Neural progenitor cell (in vitro differentiated cells): ENCODE measurements at places on chromosomes 16 and 17.
A peak's percentile ranks its signal among the peaks of the same experiment; 100 is the strongest.

- H3K36me3 ChIP-seq: no peaks in the 10 kb centered on the region
- peaks cover 4% of the 10 kb centered on the region for H3K4me1 ChIP-seq
- no peak overlapping the region for H3K4me3 ChIP-seq
- no peaks in the 10 kb centered on the region for H3K27me3 ChIP-seq
- no peak overlapping the region for H3K27ac ChIP-seq
These were observed 89.0 kb upstream of the DNAH17 start for GRCh38 chr17:78665952-78666920.

DNA sequence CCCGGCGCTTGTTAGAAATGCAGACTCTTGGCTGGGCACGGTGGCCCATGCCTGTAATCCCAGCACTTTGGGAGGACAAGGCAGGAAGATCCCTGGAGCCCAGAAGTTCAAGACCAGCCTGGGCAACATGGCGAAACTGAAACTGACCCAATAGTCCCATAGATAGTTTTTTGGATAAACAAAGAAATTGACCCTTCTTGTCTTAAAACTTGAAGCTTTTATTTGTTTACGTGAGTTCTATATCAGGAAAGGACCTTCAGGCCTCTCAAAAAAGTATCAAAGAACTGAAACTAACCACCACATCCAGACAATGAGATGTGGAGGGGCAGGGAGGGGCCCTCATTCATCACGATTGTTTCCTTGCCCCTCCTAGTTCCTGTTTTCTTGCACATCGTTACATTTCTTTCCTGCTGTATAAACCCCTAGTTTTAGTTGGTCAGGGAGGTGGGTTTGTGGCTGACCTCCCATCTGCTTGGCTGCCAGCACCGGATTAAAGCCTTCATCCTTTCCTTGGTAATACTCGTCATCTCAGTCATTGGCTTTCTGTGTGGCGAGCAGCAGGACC lies 29.9 kb upstream of the PRM1 start:
- no peak overlapping the region for H3K4me3 ChIP-seq
- DNase-seq: no peak
- no peaks in the 10 kb centered on the region for H3K36me3 ChIP-seq
- H3K27me3 ChIP-seq: peaks cover 18% of the 10 kb centered on the region
- H3K4me1 ChIP-seq: peaks cover 19% of the 10 kb centered on the region

- H3K27me3 ChIP-seq: no peaks in the 10 kb centered on the region
- DNase-seq: no peak
- H3K4me1 ChIP-seq: peaks cover 10% of the 10 kb centered on the region
- H3K36me3 ChIP-seq: no peaks in the 10 kb centered on the region
These were observed 738 bp upstream of the XPO6 start for GRCh38 chr16:28212532-28212873.

GRCh38 chr17:40597156-40597555 lies 31.9 kb upstream of the CCR7 start:
- H3K4me3 ChIP-seq: no peak overlapping the region
- H3K27ac ChIP-seq: no peak overlapping the region
- no peaks in the 10 kb centered on the region for H3K4me1 ChIP-seq
- H3K36me3 ChIP-seq: no peaks in the 10 kb centered on the region
- no peak for DNase-seq

- H3K27ac ChIP-seq: no peak overlapping the region
- no peak overlapping the region for H3K4me3 ChIP-seq
- DNase-seq: no peak
- H3K36me3 ChIP-seq: peaks cover 24% of the 10 kb centered on the region
- no peaks in the 10 kb centered on the region for H3K27me3 ChIP-seq
- no peaks in the 10 kb centered on the region for H3K4me1 ChIP-seq
These were observed 28.4 kb upstream of the GLG1 start for GRCh38 chr16:74635303-74635702.

GRCh38 chr16:30987581-30988190 lies 2.7 kb downstream of the HSD3B7 start:
- no peak overlapping the region for H3K4me3 ChIP-seq
- H3K27me3 ChIP-seq: no peaks in the 10 kb centered on the region
- no peaks in the 10 kb centered on the region for H3K4me1 ChIP-seq
- H3K27ac ChIP-seq: no peak overlapping the region
- no peak for DNase-seq

- peaks cover 9% of the 10 kb centered on the region for H3K4me1 ChIP-seq
- H3K36me3 ChIP-seq: no peaks in the 10 kb centered on the region
- H3K4me3 ChIP-seq: no peak overlapping the region
These were observed 16.9 kb downstream of the DOC2B start for GRCh38 chr17:164303-165235.

GRCh38 chr17:79830763-79831264 lies 8.4 kb downstream of the CBX4 start:
- H3K27ac ChIP-seq: no peak overlapping the region
- peaks cover 100% of the 10 kb centered on the region for H3K27me3 ChIP-seq
- DNase-seq: no peak

GRCh38 chr16:86740906-86741799 lies 162.8 kb downstream of the FOXL1 start:
- no peak overlapping the region for H3K27ac ChIP-seq
- DNase-seq: peak; percentile 41
- peaks cover 3% of the 10 kb centered on the region for H3K4me1 ChIP-seq
- no peak overlapping the region for H3K4me3 ChIP-seq
- H3K36me3 ChIP-seq: no peaks in the 10 kb centered on the region

- DNase-seq: no peak
- H3K4me3 ChIP-seq: no peak overlapping the region
- no peak overlapping the region for H3K27ac ChIP-seq
- H3K4me1 ChIP-seq: no peaks in the 10 kb centered on the region
- no peaks in the 10 kb centered on the region for H3K36me3 ChIP-seq
These were observed 31.6 kb downstream of the RBFOX3 start for GRCh38 chr17:79579074-79579800.

- DNase-seq: no peak
- H3K4me1 ChIP-seq: peaks cover 24% of the 10 kb centered on the region
- no peak overlapping the region for H3K4me3 ChIP-seq
These were observed 22.1 kb downstream of the RAI1 start for GRCh38 chr17:17703140-17703919.

GRCh38 chr16:14320406-14320805 lies 249.3 kb downstream of the MRTFB start:
- H3K4me1 ChIP-seq: peaks cover 1% of the 10 kb centered on the region
- no peak for DNase-seq
- H3K27ac ChIP-seq: no peak overlapping the region
- no peak overlapping the region for H3K4me3 ChIP-seq
- no peaks in the 10 kb centered on the region for H3K36me3 ChIP-seq

GRCh38 chr17:27265333-27265732 lies 28.6 kb upstream of the WSB1 start:
- no peak for DNase-seq
- H3K4me1 ChIP-seq: no peaks in the 10 kb centered on the region
- H3K27me3 ChIP-seq: no peaks in the 10 kb centered on the region

DNA sequence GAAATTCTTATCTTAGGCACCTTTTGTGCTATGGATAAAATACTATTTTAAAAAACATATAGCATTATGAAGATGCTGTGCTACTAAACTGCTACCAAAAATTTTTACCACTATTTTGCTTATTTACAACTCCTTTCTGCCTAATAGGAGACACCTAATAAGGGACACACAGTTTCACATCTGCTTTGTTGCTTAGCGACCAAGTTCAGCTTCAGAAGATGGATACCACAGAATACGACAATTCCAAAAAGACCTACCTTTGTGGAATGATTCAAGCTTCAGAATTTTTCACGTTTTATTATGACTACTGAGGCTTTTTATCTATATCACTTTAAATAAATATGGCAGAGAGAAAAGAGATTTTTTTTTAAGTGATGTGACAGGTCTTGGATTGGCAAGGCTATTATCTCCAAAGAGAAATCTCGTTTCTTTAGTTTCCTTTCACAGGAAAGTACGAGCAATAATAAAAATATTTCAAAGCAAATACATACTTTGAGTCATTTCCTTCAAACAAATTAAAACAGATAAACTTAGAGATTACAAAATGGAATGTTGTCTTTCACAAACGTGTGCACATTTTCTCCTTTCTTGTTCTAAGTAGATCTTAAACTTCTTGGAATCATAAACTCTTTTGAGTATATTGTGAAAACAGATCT lies 35.4 kb downstream of the SPAG9 start:
- H3K27me3 ChIP-seq: no peaks in the 10 kb centered on the region
- DNase-seq: no peak
- no peaks in the 10 kb centered on the region for H3K36me3 ChIP-seq
- H3K27ac ChIP-seq: no peak overlapping the region
- H3K4me3 ChIP-seq: no peak overlapping the region

DNA sequence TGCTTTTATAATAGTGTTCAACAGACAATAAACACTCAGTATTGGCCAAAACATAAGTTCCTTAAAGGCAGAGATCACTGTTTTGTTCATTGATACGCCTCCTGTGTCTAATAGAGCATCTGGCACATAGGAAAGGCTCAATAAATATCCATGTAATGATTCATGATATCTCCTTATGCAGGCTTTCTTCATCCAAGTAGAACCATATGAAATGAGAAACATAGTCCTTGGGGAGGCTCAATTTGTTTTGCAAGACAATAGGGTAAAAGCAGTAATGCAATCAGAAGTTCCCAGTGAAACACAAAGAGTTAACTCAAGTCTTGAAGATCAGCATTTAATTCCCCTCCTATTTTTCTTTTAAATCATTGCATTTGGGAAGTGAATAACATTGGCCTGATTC lies 16.4 kb downstream of the CDH8 start:
- H3K4me1 ChIP-seq: peaks cover 39% of the 10 kb centered on the region
- H3K4me3 ChIP-seq: no peak overlapping the region

DNA sequence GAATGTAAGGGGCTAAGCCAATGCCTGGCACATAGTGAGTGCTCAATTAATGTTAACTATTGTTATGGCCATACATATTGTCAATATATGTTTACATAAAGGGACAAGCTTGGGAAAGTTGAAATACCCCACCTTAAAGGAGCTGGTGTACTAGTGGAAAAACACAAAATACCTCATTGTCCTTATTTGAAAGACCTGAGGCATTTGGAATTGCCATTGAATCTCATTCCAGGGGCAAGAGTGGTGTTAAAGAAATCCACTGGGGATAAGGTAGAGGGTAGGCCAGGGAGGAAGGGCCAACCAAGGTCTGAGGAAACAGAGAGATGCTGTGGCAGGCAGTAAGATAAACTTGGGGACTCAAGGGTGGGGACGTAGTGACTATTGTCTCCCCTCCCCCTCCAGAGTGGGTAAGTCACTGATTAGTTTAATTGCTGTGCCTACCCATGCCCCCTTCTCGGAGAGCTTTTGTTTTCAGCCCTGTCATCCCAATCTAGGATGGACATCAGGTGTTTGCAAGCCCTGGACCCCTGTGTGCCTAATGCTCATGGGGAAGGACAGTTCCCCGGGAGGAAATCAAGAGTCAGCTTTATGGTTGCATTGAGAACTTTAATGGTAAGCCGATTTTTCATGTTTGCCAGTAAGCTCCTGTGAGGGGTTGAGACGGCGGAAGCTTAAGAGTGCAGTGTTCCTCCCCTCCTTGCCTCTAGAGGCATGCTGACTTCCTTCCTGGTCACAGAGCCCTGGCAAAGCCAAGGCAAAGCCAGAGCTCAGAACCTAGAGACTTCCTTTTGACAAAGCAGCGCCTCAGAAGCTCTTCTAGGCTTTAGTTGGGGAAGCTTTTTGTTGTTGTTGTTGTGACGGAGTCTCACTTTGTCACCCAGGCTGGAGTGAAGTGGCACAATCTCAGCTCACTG lies 2.5 kb upstream of the HEATR9 start:
- peak; percentile 13 for DNase-seq
- no peak overlapping the region for H3K27ac ChIP-seq
- no peaks in the 10 kb centered on the region for H3K27me3 ChIP-seq
- no peaks in the 10 kb centered on the region for H3K4me1 ChIP-seq

DNA sequence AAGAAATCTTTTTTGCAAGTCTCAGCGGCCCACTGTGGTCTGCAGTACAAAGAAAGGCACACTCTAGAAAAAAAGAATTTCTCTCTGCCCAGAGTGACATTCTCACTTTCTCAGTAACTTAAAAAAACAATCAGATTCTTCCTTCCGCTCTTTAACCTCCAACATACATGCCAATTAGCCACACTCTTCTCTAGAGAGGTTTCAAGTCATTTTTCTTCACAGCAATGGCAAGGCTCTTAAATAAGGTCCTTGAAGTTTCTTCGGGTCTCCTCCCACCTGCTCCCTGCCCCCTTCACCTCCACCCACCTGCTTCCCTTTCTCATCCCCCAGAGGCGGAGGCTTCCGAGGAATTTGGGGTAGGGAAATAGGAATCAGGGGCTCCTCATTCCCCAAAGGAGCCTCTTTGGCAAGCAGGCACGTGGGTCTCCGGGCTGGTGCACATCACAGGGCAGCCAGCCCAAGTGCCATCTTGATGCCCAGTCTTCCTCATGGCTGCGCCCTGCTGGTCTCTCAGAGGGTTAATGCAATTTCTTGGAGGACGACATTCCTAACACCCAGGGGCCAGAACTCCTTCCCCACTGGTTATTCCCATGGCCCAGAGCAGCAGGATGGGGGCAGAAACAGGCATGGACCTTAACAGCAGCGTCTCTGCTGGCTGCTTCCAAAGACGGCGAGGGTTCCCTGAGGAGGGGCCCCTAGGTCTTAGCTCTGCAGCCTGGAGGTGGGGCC lies 855 bp upstream of the MEOX1 start:
- H3K4me3 ChIP-seq: no peak overlapping the region
- no peaks in the 10 kb centered on the region for H3K36me3 ChIP-seq
- no peak for DNase-seq
- no peaks in the 10 kb centered on the region for H3K27me3 ChIP-seq

- H3K27me3 ChIP-seq: peaks cover 31% of the 10 kb centered on the region
- no peak for DNase-seq
- no peaks in the 10 kb centered on the region for H3K36me3 ChIP-seq
- no peak overlapping the region for H3K27ac ChIP-seq
- H3K4me1 ChIP-seq: no peaks in the 10 kb centered on the region
These were observed 4.1 kb downstream of the IL4R start for GRCh38 chr16:27317738-27318391.

GRCh38 chr16:70665113-70665694 lies 18.8 kb downstream of the IL34 start:
- peaks cover 8% of the 10 kb centered on the region for H3K36me3 ChIP-seq
- no peaks in the 10 kb centered on the region for H3K4me1 ChIP-seq
- no peak overlapping the region for H3K27ac ChIP-seq

- H3K27ac ChIP-seq: peak within 1 kb of the TSS; percentile 67
- H3K27me3 ChIP-seq: peaks cover 31% of the 10 kb centered on the region
- H3K36me3 ChIP-seq: peaks cover 7% of the 10 kb centered on the region
These were observed at the start of gene RILP for GRCh38 chr17:1649844-1650501. Gene RILP (minus strand): TSS chr17:1649866. CDS start chr17:1649804, 62 bp downstream.
